CD8-positive, alpha-beta T cell (primary cell): ENCODE measurements at places on chromosomes 6 and 20.

DNA sequence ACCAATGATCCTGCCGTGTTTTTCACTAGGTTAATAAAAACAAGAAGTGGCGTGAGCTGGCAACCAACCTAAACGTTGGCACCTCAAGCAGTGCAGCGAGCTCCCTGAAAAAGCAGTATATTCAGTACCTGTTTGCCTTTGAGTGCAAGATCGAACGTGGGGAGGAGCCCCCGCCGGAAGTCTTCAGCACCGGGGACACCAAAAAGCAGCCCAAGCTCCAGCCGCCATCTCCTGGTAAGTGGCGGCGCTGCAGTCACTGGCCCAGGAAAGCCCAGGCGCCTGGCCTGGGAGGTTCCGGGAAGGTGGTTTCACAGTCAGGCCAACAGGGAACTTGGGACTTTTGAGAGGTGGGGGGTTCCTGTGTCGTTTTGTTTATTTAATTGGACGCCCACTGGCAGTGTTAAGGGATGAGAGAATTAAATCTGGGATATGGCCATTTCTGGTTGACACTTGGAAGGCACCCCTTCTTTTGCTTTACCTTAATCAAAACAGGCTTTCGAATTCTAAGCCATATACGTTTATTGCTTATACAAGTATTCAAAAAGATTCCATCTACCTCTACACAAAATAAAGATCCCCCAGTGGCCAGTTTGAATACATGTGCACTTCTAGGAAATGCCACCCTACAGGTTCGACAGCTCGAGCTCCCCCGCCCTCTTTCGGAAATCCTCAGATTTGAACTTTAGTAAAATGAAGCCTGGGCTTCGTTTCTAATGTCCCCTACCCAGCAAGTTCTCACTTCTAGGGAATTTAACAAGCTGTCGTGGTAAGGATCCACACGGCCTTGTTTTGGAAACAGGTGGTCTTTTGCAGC, 138.9 kb downstream of the TMEM242 start:
- DNase-seq = peak; percentile 18

DNA sequence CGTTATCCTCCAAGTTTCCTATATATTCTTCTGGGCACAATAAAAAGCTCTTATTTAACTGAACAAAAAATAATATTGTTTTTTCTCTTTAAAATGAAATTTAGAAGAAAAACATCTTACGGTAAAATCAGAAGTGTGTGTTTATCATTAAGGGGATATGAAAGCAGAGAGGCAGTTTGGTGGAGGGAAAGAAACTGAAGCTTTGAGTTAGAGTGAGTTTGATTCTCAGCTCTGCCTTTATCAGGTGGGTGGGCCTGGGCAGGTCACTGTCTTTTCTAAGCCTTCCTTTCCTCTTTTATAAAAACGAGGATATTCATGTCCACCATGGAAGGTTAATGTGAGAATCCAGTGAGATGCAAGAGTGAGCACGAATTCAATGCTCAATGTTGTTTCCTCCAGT, 379.8 kb upstream of the CNR1 start:
- no peak for DNase-seq

DNA sequence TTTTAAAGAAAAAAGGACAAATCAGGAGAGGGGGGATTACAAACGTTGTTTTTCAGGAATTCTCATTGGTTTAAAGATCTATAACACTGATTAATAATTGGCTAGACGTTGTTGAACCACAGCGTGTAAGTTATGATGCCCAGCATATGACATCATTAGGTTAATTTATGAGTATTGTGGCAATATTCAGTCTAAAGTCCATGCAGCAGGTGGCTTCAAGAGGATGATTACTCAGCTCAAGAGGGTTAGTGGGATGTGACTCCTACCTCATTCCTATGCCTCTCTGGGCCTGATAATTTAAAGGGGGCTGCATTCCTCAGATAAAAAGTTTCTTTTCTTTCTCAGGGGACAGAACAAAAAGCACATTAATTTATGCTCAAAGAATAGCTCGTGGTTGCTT, 1309.0 kb downstream of the EPHA7 start:
- no peak for DNase-seq

- DNase-seq = no peak
Observed at GRCh38 chr6:142013875-142014495, 118.7 kb upstream of the GJE1 start.

DNA sequence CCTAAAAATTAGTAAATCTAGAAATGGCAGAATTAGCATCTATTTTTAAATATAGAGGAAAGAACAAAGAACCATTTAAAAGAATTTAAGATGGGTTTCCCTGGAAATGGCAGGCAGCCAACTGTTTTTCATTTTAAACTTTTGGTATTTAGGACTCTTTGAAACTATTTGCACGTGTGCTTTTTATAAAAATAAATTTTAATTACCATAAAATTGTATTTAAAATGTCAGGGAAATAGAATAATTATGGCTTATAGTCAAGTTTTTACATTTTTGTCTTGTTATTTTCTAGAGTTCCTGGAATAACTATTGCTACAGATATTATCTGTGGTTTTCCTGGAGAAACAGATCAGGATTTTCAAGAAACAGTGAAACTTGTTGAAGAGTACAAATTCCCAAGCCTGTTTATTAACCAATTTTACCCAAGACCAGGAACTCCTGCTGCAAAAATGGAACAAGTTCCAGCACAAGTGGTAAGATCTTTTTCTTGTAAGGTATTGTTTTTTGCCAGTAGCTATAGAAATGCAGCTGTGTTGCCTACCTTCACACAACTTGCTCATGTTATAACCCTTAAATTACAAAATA, 528.7 kb upstream of the SOX4 start:
- no peak for DNase-seq

GRCh38 chr6:33314943-33315792, 1.3 kb upstream of the TAPBP start:
- DNase-seq = no peak

DNA sequence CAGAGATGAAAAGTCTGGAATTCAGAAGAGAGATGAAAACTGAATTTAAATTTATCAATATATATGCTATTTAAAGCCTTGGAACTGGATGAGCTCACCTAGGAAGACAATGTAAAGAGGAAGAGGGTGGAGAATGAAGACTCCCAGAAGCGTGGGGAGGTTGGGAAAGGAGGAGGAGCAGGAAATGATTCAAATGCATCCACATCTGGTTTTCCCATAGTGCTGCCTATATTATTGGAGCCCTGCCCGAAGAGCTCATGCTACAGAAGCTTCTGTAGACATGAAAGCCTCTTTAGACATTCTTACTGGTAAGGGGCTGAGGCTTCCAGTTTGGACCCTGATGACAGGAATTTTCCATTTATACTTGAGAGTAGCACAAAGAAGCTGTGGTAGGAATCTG, 19.2 kb downstream of the PDE7B start:
- DNase-seq = no peak

GRCh38 chr6:2523061-2523460, 227.7 kb downstream of the MYLK4 start:
- DNase-seq = no peak

GRCh38 chr6:65253041-65253440, 454.0 kb downstream of the EYS start:
- no peak for DNase-seq

DNA sequence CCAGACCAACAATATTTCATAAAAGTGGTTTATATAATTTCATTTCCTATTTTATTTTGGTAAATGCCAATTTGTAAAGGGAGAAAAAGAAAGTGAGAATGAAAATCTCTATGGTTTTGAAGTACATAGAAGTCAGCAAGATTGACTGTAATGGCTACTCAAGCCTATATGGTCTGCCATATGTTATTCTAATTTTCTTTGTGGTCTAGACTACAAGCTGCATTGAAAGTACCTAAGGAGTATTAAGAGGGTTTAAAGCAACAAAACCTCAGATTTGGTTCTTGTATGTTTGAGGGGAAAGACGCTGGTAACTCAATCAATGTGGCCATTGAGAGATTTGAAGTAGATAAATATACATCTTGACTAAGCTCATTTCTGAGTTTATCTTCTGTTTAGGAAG, 193.5 kb upstream of the EYA4 start:
- DNase-seq = no peak

GRCh38 chr6:6760002-6760401, 171.5 kb downstream of the LY86 start:
- no peak for DNase-seq

- DNase-seq = no peak
Observed at GRCh38 chr20:53195876-53196610, 223.9 kb downstream of the TSHZ2 start.
